Astrocyte of the spinal cord (primary cell): ENCODE measurements at places on chromosomes 12 and 14.

DNA sequence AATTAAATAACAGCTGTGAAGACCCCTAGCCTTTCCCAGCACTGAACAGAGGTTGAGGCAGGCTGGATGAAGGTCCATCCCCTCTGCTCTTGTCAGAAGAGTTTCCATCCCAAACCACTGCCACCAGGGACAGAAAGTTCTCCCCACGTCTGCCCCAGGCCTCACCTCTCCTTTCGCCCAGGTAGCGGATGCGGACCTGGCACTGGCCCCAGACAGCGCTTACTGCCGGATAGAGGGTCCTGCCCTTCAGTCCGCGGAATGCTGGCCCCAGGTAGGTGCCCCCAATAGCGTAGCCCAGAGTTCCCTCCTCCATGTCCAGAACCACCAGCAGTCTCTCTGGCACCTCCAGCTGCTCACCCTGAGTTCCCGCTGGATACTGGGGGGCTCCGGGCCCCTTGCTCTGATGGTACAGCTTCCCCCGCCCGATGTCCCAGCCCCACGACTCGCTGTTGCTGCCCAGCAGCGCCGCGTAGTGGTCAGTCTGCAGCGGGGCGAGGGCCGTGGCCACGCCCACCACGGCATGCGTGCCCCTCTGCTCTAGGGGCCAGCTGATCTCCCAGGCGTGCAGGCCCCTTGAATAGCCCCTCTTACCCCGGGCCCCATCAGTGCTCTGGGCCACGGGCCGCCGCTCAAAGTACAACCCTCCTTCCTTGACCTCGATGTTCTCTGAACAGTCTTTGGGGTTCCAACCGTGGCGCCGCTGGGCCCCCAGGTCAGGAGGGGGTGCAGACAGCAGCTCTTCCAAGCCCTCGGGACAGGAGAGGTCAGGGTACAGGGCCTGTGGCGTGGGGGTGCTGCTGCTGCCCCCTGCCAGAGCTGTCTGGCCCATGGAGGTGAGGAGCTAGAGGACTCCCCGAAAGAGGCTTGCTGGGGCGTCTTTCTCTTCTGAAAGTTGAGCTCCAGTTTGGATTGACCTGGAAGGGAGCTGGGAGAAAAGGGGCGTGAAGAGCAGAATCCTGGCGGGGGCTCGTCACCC is 742 bp downstream of the SPSB2 start:
- peak; percentile 72 for DNase-seq

- DNase-seq = no peak
These were observed 1091.8 kb downstream of the AACS start for GRCh38 chr12:126156806-126157574.

DNA sequence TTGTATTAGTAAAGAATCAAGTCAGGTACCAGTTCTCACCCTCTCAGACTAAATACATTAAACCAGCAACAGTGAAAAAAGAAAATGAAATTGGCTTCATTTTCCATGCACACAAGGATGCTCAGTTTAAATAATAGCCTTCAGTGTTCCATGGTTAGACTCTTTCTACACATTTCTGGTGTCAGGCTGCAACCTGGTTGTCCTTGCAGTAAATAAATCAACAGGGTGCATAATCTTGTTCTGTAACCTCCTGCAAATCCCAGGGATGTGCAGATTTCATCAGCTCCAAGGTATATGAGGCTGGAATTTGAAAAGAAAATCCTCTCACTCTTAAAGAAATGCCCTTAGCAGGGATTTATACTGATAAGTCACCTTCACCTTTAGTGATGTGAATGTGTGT is 46.7 kb upstream of the BTG1 start:
- DNase-seq = no peak

DNA sequence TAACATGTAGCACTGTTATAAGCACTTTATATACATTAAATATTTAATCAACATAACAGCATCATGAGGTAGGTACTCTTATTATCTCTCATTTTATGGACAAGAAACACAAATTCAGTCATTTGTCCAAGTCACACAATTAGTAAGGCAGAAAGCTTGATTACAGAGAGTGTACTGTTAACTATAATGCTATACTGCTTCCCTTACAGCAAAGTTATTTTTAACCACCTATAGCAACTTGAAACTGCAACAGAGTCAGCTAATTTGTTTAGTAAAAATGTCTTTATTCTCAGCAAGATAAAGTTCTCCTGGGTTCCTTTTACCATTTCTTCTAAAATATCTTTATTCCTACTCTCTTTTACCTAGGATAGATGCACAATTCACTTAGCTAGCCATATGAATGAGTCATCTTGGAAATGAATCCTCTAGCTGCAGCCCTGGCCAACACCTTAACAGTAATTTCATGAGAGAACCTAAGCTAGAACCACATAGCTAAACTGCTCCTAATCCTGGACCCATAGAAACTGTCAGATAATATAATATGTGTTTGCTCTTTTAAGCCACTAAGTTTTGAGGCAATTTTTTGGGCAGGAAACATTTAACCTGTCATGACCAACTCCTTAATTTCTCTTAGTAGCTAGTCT is 90.2 kb upstream of the HECTD1 start:
- DNase-seq = peak; percentile 41

DNA sequence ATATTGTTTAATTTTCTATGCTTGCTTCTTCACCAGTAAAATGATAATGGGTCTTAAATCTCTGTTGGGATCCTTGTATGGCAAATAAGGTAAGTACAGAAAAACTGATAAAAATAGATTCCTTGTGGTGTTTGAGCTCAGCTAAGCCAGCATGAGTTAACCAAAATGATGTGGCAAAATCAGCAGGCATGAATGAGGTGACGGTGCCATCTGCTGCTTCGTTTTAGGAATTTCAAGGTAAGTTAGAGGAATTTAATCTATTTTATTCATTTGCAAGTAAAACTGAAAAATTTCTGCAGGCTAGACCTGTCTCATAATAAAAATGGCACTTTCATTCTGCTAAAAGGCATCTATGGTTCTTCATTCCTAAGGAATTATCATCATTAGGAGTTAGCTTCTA is 10.0 kb upstream of the CLEC7A start:
- DNase-seq = peak; percentile 71

DNA sequence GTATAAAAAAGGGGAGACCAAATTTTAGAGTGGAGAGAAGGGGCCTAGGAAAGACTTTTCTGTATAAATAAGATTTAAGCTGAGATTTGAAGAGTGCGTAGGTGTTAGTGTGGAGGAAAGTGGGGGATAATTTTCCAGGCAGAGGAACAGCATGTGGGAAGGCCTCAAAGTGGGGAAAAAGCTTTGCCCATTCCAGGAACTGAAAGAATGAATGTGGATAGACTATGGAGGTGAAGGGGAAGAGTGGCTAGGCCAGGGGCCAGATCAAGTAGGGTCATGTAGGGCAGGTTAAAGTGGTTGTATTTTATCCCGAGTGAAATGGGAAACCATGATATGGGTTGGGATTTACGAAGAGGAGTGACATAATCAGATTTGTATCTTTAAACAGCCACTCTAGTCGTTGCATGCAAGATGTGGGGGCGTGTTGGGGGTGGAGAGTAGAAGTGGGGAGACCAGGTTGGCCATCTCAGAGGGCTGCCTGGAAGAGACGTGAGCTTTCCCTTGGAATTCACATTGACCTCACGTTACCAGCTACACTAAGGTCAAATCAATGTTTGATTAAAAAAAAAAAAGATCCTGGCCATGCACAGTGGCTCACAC is 3.3 kb downstream of the ZNF664 start:
- DNase-seq = no peak
